GM04504 (cell line): ENCODE measurements at places on chromosomes 1 and 21.

DNA sequence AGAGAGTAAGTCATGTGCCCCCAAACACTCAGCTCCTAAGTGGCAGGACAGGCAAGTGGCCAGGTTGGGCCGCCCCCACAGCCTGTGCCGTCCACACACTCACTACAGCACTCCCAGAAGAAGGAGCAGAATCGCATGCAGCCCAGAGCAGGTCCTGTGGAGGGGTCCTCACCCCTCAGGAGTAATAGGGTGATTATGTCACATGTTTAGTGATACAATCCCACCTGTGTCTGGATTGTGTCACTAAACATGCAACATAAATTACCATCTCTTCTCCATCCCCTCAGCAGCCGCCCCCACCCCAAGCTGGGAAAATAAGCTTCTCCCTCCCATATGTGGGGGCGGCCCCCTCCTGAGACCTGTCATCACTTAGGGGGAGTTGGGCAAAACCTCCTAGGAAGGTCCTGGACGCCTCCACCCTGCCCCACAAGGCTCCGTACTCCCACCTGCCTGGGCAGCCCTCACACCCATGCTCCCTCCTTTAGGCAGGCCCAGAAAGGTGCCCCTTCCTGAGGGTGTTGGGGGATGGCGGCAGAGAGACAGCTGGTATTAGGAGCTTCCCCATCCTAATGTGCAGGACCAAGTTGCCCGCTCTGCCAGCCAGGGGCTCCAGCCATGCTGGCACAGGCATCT, 56.9 kb downstream of the STUM start:
- no peak for DNase-seq

- no peak for DNase-seq
These were observed 19.2 kb downstream of the CRCT1 start for GRCh38 chr1:152533327-152533938.

DNA sequence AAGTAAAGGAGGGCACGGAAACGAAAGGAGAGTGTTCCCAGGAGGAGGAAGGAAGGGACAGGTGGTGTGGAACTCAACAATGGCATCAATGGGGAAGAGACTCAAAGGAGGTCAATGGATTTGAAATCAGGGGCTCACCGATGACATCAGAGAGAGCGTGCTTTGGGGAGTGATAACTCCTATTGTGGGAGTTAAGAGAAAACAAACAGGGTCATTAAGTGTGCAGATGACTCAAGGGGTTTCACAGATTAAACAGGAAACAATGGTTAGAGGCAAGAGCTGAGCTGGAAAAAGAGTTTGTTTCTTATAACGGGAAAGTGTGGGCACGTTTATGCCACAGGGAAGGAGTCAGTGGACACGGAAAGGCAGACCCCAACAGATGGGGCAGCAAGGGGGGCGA, 629.1 kb downstream of the SMYD3 start:
- no peak for DNase-seq

- DNase-seq = no peak
These were observed 34.0 kb upstream of the DPT start for GRCh38 chr1:168763031-168763430.

DNA sequence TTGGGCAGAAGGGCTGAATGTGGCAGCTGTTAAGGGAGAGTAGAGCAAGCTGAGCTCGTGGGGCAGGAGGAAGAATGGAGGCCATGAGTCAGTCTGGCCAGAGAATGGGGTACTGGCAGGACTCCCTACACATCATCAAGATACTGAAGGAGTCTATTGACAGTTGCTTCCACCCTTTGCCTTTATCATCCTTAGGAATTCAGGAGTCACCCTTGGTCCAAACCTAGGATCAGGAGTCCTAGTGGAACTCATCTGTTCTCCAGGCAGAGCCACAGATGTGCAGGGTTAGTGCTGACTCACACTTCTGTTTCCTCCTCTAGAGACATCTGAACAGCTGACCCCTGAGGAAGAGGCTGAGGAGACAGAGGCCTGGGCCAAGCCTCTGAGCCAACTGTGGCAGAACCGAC, 18.7 kb upstream of the ST3GAL3 start:
- peak; percentile 89 for DNase-seq

DNA sequence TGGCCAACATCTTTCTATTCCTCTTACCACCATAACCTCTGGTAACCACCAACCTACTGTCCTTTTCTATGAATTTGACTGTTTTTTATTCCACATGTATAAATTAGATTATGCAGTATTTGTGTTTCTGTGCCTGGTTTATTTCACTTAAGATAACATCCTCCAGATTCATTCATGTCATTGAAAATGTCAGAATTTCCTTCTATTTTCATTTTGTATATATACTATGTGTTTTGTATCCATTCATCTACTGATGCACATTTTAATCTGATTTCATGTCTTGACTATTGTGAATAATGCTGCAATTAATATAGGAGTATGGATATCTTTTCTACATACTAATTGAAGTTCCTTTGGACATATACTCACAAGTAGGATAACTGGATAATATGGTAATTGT, 403.2 kb downstream of the NCAM2 start:
- no peak for DNase-seq

- DNase-seq = no peak
These were observed 717 bp upstream of the BATF3 start for GRCh38 chr1:212700223-212700891.

DNA sequence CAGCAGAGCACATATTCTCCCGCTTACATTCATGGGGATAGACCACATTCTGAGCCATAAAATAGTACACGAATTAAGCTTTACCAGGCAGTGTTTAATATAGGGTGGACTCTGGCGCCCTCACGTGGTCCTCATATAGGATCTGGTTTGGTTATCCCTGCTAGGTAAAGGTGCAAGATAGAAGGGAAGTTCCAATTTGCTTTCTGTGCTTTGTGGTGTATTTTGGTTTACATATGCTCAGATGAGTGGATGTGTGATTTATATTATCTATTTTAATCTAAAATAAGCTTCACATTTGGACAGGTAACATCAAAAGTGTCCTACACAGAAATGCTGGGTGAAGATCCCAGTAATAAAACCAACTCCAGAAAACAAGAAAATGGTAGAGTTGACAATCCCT, 3.6 kb downstream of the CR1 start:
- peak; percentile 24 for DNase-seq

GRCh38 chr1:75234562-75234961, 100.4 kb downstream of the LHX8 start:
- no peak for DNase-seq

DNA sequence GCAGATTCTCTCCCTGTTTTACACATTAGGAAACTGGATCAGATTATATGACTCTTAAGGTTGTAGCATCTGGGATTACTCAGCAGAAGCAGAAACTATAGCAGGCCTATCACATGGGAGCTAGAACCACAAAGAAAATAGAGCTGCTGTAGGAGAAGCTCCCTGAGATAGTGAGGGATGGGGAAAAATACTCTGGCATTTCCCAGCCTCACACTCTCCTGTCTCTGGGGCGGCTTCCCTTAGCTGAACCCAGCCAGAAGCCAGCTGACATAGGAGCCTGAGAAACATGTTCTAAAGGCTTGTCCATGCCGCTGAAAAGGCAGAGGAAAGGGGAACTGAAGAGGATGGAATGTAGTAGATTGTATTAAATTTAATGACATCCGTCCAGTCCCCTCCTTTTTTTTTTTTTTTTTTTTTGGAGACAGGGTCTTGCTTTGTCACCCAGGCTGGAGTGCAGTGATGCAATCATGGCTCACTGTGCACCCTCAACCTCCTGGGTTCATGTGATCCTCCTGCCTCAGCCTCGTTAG, 76.8 kb upstream of the DNAJC6 start:
- no peak for DNase-seq

- DNase-seq = no peak
These were observed 6.8 kb downstream of the CDCA8 start for GRCh38 chr1:37699147-37699546.

DNA sequence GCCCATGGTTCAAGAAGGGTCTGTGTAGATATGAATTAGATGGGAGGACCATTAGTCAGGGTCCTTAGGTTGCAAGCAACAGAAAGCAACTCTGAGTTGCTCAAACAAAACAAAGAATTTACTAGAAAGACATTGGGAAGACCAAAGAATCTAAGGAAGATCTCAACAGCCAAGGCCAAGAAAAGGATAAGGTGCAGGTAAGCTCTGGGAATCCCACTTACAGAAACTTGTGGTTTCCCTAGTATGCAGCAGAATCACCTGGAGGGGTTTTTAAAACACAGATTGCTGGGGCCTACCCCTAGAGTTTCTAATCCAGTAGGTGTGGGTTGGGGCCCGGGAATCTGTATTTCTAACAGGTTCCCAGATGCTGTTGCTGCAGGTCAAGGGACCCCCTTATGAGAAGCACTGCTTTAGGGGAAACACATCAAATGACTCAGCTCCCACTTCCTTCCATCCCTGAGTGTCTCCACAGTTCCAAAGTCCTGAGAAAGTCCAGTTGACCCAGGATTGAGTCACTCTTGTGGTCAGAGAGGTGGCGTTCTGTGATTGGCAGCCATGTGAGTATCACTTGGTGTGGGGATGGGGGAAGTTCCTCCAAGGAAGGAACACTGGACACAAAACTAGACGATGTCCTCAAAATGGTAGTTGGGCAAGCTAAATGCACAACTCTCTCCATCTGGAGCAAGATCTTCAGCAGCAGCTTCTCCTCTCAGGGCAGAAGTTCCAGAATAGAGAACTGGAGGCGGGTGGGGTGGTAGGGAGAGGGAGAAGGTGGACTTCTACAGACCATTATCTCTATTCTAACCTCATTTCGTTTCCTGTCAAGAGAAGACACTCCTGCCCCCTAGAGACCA, 24.2 kb upstream of the EYA3 start:
- DNase-seq = peak; percentile 57

GRCh38 chr1:110800079-110800478, 72.9 kb upstream of the CD53 start:
- DNase-seq = no peak

DNA sequence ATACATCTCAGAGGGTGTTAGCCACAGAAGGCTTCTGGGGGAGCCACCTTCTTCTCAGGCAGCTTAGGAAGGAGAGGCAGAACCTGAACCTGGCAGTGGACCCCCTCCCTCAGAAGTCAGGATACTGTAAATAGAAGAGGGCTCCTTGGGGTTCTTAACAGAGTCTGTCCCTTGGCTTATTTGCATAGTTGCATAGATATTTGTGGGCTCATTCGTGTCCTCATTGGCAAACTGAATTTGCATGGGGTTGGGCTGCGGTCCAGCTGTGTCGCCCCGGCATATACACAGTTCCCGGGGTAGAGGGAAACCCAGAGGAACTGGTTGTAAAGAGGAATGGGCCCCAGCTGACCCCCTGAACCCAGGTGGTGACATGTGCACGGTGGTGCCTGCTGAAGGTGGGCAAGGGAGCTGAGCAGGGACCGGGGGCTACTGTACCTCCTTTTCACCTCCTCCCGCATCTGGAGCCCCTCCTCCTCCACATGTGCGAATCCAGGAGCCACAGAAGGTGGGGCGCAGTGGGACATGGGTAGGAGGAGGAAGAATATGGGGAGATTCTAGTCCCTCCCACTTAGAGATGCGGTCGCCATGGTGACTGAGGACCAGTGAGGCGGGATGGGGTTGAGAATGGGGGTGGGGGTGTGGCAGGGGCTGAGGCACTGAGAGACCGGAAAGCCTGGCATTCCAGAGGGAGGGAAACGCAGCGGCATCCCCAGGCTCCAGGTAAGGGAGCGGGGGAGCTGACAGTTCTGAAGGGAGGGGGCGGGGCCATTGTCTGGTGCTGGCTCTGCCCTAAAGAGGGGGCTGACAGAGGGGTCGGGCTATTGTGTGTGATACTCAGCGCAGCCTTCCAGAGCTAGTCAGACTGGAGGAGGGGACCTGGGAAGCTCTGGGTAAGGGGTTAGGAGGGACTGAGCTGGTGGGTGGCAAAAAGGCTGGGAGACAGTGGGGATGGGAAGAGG, 3.7 kb upstream of the SEMA4A start:
- DNase-seq = no peak

GRCh38 chr21:45801989-45802388, 158.5 kb downstream of the PCBP3 start:
- no peak for DNase-seq

DNA sequence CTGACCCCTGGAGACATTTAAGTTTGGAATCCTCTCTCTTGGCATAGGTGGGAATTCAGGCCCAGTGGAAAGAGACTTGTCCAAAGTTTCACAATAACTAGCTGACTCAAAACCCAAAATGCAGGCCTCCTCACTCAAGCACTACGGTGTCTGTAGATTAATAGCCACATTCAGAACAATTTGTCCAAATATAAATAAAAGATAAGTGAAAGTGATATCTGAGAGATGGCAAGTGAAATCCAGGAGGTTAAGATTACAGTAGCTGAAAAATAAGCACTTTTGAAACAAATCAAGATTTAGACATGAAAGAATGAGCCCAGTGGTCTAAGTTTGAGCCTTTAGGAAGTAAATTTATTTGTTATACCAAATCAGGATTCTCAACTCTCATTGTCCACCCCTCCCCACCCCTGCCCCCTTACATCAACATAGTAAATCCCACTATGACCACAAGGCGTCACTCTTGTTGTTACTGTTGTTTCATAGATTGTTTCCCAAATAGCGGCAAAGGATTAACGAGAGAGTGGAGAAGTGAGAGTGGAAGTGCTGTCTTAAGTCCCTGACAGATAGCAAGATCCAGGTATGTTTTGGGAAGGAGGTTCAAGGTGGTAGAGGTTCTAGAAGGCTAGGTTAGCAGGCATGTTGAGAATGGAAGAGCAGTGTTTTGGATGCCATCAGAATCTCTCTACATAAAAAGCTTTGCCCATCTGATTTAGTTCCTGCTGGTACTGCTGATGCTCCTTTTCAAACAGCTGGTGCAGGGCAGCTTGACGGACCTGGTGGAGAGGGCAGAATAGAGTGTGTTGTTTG, 7.1 kb upstream of the TPM3 start:
- no peak for DNase-seq

DNA sequence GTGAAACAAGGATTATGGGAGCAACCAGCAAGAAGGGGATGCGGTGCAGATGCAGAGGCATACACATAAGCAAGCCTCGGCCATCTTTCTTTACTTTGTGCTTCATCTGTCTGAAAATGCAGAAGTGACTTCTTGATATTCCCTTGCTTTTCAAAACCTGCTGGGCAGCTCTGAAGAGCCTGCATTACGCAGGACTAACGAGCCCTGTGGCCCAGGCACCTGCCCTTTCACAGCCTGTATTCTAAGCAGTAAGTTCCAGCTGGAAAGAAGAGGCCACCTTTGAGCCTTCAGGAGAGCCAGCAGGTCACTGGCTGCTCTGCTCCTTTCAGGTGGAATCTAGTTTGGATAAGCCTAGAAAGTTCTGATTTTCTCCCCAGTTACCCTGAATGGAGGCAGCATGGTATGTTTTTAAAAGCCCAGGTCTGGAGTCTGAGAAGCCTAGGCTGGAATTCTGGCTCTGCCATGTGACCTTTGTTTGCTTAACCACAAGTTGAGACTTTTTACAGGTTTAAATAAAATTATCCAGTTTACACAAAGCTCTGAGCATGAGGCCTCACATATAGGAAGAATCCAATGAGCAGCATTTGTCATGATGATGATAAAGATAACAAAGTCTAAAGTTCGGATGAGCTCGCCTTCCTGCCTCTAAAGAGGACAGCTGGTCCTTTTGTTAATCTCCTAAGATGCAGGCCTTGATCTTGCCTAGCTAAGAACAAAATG, 122.9 kb downstream of the UBR4 start:
- no peak for DNase-seq
